ENCODE measurements at places on chromosomes 11 and 22. TPM values are rescaled to one million over a fixed set of nuclear protein-coding genes. Genes with fewer than 3 reads are reported as not detected.

DNA sequence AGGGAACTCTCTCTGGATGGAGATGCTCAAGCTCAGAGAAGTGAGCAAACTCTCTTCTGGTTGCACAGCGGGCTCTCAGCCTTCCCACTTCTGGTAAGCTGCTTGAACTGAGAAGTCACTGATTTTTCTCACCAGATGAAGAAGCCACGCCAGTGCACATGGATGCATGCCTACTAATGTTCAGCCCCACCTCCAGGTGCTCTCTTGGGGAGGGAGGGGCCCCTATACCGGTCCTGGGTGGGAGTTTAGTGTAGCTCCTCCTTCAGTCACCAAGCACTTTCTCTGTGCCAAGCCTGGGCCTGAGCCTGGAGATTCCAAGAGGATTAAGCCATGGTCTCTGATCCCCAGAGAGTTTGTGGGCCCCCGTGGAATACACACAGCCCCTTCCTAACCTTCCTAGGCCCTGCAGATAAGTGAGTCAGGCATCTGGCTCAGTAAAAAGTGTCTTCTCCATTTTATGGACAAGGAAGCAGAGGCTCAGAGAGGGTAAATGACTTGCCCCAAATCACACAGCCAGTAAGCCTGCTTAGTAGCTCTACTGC is 142.2 kb downstream of the ST3GAL4 start:
- H3K36me3 ChIP-seq = no peaks in the 10 kb centered on the region
- no peak overlapping the region for H3K27ac ChIP-seq
- no peak for DNase-seq
- H3K4me3 ChIP-seq = no peak overlapping the region
- H3K27me3 ChIP-seq = no peaks in the 10 kb centered on the region
- H3K4me1 ChIP-seq = no peaks in the 10 kb centered on the region

DNA sequence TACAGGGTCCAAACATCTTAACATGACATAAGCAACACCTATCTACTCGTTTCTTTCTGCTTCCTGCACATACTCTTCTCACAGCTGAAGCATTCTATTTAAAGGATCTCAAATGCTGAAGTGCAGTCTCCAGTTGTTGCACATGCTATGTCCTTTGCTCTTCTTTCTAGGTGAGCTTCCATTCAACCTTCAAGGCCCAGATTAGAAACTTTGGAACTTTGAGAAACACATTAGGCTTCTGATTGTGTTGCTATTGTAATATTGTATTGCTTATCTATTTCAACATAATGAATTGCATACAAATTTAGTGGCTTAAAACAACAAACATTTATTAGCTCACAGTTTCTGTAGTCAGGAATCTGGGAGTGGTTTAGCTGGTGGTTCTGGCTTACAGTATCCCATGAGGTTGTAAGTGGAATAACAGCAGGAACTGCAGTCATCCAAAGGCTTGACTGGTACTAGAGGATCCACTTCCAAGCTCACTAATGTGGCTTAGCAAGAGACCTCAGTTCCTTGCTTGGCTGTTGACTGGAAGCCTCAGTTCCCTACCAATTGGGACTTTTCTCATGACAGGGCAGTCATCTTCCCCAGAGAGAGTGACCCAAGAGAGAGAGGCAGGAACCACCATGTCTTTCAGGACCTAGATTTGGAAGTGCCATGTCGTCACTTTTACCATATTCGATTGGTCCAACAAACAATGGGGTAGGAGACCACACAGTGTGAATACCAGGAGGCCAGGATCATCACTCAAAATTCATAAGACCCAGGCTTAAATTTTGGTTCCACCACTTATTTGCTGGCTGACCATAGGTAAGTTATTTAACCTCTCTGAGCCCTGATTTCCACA is 27.2 kb upstream of the RASSF10 start:
- H3K4me1 ChIP-seq = no peaks in the 10 kb centered on the region
- no peak overlapping the region for H3K27ac ChIP-seq
- peaks cover 76% of the 10 kb centered on the region for H3K27me3 ChIP-seq
- DNase-seq = no peak

DNA sequence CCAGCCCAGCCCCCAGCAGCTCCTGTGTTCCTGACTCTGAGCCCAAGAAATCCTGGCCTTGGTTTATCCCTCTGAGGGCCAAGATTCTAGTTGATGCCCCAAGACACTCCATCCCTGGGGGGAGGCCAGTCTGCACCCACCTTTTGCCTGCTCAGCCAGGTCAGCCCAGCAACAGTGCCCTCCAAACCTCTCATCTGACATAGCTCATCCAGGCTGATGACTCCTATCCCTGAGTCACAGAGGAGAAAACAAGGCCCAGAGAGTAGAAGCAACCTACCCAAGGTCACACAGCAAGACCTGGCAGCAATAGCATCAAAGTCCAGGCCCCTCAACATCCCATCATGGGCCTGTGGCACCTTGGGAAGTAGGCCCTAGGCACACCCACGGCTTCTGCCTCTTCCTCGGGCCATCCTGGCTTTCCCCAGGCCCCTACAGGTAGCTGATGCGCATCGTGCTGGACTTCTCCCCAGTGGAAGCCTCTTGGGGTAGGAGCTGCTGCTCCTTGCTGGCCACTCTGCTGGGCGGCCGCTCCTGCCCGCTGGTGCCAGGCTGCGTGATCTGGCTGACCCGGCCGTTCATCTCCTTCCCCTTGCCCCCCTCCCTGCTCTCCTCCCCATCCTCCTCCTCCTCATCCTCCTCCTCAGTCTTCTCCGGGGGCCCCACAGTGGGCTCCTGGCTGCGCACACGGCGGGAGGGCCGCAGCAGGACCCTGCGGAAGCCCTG is 6.0 kb downstream of the SSTR3 start:
- H3K27ac ChIP-seq = no peak overlapping the region
- H3K36me3 ChIP-seq = no peaks in the 10 kb centered on the region
- DNase-seq = no peak

- H3K27me3 ChIP-seq = no peaks in the 10 kb centered on the region
- no peaks in the 10 kb centered on the region for H3K36me3 ChIP-seq
- peak within 1 kb of the TSS; percentile 77 for H3K4me3 ChIP-seq
Measured at GRCh38 chr22:50342651-50343540, at the start of gene PPP6R2. PPP6R2 (plus strand) TSS chr22:50343327; CDS start chr22:50393909, 50,582 bp downstream.

GRCh38 chr22:39021552-39022250 is 774 bp downstream of the APOBEC3D start:
- peak overlapping the region; percentile 86 for H3K27ac ChIP-seq
- DNase-seq = no peak

The PNPLA5 gene
- not detected for total RNA-seq
